ENCODE measurements at places on chromosomes 12 and 14.

- DNase-seq, result no peak
Observed at GRCh38 chr12:111129149-111129767, 208.9 kb upstream of the MYL2 start.

DNA sequence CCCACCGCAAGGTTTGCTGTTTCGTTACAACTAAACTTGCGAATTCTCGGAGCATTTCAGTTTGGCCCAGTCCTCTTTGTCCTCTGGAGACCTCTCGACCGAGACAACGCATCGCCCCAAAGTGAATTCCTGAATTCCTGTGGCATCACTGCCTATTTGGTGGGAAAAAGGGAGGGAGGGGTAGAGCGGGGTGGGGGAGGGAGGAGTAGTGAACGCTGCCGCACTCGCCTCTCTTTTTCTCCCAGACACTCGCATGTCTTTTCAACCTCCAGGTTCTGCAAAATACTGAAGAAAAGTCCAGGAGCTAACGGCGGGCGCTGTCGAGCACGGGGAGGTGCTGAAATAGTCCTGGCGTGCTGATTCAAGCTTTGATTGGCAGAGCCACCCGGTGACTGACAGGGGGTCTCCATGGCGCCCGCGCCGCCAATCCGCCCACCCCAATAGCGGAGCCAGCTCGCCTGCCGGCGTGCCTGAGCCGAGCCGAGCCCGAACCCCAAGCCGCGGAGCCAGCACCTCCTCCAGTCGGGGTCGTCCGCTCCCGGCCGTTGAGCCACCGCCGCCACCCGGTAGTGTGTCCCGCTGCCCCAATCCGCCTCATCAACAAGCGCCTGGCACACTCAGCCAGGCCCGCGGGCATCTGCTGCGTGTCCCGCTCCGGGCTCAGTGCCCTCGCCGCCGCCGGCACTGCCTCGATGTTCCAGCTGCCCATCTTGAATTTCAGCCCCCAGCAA is at the start of gene SIX6:
TSS of gene SIX6 (plus strand) at position 440 of the 731 bp plus-strand sequence. CDS start at position 693, 253 bp downstream.
- no peak for DNase-seq

DNA sequence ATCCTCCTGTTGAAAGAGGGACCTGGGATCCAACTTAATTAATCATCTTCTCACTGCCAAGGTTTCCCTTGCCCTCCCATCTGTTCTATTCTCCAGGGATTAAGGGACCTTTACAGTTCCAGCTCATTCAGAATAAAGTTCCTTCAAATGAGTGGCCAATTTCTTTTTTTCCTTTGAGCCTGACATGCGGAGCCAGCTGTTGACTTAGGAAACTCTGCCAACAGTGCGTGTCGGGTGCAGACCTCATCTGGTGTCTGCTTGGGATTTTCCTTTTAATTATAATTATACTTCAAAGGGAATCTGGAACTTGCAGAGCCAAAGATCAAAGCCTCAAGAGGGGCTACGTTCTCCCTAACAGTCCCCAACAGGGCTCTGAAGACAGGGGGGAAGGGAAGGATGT is 64.8 kb downstream of the CCDC60 start:
- no peak for DNase-seq

GRCh38 chr12:76634133-76634532 is 74.6 kb upstream of the OSBPL8 start:
- no peak for DNase-seq

DNA sequence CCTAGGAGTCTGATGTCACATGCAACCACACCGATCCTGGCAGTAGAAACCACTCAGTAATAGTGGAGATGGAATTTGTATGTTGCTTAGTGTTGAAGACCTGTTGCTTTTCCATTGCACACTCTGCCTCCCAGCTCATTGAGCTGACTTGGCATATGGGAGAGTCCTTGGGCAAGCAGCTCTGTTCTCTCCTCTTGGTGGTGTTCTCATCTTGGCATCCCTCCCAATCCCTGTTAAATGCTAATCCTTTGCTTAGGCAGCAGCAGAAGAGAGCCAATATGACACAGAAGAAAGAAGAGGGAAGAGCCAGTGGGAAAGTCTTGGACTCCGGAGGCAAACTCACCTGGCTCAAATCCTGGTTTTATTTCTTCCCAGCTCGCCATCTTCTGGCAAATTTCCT is 178.0 kb upstream of the CAND1 start:
- no peak for DNase-seq

DNA sequence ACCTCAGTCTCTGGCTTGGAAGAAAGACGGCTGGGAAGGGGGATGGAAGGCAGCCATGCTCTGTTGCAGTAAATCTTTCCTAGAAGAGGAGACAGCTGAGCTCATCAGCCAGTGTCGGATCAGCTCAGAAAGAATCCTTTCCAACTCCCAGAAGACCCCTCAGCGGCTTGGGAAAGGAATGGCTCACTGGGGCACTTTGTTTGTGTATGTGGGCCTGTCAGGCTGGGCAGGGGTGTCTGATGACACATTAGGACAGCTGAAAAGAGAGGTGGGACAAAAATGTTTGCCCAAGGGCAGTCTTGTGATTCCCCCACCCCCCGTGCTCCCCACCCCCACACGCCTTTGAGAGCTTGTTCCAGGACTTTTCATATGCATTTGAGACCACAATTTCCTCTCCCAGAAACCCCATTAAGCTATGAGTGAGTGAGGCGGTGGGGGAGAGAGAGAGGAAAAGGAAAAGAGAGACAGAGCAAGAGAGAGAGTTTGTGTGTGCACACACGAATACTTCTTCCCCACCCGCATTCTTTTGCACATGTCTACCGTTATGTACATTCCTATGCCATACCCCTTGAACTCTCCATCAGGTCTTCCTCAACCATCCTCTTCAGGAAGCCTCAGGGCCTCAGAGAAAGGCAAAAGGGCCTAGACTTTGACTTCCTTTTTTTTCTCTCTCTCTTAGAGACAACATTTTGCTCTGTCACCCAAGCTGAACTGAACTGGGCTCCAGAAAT is 198.9 kb downstream of the ZFP36L1 start:
- DNase-seq, result no peak

GRCh38 chr12:28800129-28800528 is 348.9 kb upstream of the FAR2 start:
- no peak for DNase-seq

- DNase-seq, result no peak
Observed at GRCh38 chr14:95134304-95134933, 22.9 kb downstream of the DICER1 start.

- DNase-seq, result no peak
Observed at GRCh38 chr12:597926-598568, 65.2 kb downstream of the NINJ2 start.

- no peak for DNase-seq
Observed at GRCh38 chr12:72094490-72094889, 155.8 kb downstream of the TPH2 start.

- DNase-seq, result no peak
Observed at GRCh38 chr12:69608114-69608513, 2.6 kb downstream of the LRRC10 start.

GRCh38 chr14:88017535-88017934 is 12.6 kb downstream of the GPR65 start:
- no peak for DNase-seq

GRCh38 chr14:74362361-74362915 is 14.2 kb downstream of the VRTN start:
- peak; percentile 30 for DNase-seq

- no peak for DNase-seq
Observed at GRCh38 chr14:45373877-45374276, 120.9 kb upstream of the MIS18BP1 start.

DNA sequence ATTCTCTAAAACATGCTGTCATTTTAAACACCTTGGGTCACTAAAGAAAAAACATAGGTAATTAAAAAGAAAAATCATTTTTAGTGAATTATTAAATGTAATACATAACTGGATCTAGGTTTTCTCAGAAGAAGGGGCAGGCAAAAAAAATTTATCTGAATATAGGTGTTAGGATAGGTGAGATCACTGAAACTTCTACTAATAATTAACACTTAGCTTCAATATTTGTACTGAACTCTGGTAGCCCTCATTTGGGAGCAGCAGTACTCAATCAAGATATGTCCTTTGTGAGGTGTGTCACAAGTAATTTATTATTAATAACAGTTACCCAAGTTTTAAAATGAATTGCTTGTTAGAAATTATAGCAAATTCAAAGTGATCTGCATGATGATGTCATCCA is 103.6 kb downstream of the ATP23 start:
- no peak for DNase-seq

DNA sequence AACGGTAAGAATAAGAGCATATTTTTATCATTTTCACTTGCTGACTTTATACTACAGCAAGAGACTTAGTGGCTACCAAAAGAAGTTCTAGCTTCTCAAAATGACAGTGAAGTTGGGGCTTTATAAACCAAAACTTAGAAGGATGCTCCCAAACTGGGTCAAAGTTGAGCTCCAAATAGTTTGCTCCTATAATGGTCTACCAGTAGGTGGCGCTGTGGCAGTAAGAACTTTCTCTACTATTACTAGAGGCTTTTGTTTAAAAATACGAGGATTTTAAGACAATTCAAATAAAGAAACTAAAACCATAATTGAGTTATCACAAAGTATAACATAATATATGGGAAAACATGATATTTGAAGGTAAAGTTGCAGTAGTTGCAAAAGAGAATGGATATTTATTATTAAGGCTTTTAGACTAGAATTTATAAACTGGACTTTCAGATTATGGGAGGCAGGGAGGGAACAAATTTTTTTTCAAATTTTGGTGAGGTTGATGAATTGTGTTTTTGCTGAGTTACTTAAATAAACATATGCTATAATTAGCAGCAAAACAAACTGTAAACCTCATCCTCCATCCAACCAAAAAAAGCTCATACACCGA is 75.0 kb downstream of the TGFB3 start:
- DNase-seq, result peak; percentile 44

Data from T-helper 1 cell (primary cell).